ENCODE measurements at places on chromosomes 12 and 14.

DNA sequence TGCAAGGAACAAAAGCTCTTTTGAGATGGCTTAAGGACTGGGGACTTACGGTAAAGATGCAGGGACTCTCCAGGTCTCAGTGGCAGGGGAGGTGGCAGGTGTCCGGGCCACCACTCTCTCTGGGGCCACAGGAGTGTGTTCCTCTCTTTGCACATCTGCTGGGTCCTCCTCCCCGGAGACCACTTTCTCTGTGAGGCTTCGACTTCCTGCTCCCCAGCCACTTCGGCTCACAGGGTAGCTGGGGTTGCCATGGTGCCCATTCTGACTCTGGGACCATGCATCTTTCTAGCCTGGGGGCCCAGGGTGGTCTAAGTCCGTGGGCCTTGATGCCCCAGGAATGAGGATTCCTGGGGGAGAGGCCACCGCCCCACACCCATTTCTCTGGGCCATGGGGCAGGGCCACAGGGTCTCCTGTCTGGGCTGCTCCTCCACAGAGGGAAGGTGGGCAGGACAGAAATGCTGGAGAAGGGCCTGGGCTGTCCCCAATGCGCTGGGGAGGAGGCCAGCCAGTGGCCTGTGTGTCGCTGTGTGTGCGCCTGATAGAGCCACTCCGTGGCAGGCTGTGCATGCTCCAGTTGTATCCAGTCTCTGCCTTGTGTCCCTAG is 38.5 kb downstream of the CCDC92 start:
- no peak for DNase-seq

GRCh38 chr12:119565404-119565803 is 28.2 kb upstream of the TMEM233 start:
- DNase-seq = no peak

DNA sequence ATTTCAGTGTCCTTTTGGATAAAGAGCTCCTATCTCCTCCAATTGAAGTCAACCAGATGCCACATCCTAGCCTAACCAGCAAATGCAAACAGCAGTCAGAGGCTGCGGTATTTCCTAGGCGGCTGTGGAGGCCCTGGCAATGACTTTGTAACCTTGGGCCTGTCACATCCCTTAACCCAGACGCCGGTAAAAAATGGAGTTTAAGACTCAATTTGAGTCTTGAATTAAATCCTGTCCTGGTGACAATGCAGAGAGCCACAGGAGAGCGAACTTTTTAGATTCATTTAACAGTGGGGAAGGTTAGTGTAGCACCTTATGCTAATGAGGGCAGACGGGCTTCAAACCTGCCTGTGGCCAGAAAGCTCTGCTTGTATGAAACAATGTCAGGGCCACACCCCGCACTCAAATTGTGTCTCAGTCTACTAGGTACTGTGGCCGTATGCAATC is 1.3 kb downstream of the C12orf75 start:
- no peak for DNase-seq

GRCh38 chr12:106149096-106149784 is 10.5 kb upstream of the NUAK1 start:
- DNase-seq = no peak

DNA sequence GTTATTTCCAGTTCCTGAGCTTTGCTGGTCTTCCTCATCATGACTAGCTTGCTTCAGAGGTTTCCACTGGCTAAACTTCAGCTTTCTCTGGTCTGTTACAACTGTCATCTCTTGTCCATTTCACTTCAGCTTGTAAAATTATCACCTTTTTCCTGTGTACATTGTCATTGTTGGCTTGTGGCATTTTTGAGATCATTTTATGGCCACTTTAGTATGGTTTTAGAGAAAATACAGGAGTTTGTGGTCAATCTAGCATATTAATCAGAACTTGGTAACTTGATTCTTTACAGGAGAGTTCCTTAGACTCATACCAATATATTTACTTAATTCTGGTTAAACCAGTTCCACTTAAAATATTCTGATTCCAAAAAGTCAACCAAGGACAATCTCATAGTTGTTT is 235.9 kb upstream of the KITLG start:
- DNase-seq = no peak

GRCh38 chr12:58668871-58669270 is 251.4 kb downstream of the LRIG3 start:
- DNase-seq = no peak

DNA sequence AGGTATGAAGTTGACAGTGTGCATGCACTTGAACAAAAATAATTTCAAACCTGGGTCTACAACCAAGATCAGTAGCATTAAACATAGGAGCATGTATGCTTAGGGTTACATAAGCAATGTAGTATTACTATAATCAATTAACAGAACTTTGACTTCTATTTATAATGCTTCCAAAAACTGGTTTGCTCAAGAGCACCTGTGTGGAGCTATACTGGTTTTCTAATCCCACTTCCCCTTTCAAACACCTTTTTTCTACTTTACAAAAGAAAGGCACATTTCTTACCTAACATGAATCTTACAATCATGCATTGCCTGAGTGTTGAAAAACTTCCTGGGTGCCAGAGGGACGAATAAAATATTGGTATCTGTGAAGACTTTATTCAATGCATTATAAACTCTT is 72.7 kb downstream of the EFCAB11 start:
- no peak for DNase-seq

DNA sequence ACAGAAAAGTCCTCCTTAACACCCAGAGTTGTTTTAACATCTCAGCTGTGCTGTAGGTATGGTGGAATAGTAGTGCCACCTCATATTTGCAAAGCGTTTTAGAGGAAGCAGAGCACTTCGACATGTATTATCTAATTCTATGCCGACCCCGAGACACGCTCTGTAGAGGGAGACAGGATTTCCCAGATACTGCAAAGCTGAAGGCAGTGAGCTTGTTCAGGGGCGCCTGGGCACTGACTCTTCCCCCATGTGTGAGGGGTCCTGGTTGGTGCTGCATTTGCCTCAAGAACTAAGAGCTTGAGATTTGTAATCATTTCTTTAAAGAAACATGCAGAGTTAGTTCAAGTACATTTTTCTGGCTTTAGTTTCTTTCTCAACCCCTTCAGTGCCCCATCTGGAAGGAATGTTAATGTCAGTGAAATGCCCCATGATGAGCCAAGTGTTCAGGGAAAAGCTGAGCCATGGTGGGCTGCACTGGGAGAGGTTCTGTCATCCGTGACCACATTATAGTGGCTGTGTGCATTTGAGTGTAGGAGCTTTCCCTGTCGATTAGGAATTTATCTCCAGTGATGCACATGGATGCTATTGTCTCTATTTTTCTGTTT is 66.3 kb downstream of the MBIP start:
- no peak for DNase-seq

DNA sequence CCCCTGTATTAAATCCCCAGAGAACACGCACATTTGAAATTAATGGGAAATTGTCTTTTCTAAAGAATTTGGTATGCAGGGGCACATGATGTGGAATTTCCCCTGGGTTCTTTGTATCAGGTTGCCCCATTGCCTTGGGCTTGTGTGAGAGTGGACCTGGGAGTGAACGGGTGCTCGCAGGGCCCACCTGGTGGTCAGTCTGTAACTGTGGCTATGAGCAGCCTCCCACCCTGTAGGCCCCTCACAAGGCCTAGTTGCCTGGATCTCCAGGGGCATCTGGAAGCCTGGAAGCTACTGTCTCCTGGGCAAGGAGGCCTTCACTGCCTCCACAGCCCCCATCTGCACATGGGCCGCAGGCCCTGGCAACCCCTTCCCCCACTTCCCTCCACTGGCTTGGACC is 96.7 kb downstream of the SLC25A47 start:
- no peak for DNase-seq

DNA sequence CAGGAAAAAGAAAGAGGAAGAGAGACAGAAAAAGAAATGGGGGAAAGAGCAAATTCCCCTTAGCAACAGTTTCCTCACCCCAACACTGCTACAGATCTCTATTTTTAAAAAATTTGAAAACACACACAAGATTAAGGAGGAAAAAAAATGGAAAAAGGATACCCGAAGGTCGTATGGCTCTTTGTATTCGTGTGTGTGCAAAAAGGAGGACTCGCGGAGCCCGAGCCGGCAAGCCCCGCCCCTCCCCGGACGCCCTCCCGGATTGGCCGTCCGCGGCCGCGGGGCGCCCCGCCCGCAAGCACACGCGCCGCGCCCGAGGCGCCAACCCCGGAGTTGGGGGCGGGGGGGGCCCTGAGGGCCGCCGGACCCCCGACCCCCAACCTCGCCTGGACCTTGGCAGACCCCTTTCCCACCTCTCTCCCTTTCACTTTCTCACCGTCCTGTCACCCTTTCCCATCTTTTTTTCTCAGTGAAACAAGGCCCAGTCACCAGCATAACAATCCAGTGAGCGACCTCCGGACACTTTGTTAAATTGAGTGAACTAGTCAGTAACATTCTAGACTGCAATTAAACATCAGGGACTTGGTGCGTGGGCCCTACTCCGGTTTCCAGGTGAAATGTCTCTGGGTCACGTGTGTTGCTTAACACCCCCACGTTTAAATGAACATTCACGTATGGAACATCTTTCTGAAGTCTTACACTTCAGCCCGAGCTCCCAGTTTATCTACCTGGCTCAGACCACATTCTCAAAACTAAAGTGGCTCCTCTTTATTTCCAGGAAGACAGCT is at the start of gene C14orf93:
Gene C14orf93, minus strand, starts transcription at position 205 of the 788 bp plus-strand sequence. CDS start 11,120 bp downstream, outside the sequence.
- peak; percentile 29 for DNase-seq

GRCh38 chr14:74549588-74549987 is 56.0 kb downstream of the ISCA2 start:
- no peak for DNase-seq

GRCh38 chr14:89165189-89166181 is 251.5 kb downstream of the FOXN3 start:
- DNase-seq = no peak

DNA sequence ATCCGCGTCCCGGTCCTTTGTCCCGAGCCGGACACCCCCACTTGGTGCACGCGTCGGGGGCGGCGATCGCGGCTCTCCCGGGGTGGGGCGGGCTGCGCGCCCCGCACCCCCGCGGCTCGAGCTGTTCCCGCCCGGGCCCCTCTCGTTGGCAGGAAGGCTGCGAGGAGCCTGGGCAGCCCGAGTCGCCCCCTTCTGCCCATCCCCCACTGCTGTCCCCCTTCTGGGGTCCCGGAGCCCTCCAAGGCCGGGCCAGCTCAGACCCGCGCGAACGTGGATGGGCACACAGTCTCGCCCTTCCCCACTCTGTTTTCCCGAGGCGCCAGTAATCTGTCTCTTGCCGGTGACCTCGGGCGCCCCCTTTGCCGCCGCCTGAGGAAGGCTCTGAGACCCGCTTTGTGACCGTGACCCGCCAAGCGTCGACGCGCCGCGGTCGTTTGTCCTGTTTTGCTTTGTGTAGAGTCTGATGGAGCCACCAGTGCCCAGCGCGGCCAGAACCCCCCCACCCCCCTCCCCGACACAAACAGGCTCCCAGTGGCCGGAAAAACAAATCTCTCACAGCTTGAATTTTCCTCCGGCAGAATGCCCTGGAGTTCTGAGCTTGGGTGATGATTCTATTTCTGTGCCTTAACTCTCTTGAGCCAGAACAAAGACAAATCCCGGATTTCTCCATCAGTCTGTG is 610 bp downstream of the C14orf132 start:
- DNase-seq = peak; percentile 13

DNA sequence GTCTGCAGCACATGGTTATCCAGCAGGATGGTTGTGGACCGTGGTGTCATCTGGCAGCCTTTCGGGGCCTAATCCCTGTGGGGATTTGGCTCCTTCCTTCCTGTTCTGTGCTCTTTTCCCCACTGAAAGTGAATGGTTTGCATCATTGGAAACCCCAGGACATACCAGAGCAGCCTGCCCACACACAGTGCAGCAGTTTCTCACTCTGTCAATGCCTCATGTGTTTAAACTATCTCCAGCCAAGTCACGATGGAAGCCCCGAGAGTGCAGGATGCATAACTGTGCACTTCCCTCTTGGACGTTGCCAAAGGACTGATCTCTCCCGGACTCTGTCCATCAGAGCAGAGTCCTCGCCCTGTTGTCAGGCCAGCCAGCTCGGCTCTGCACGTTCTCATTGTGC is 29.0 kb upstream of the AMN start:
- no peak for DNase-seq

DNA sequence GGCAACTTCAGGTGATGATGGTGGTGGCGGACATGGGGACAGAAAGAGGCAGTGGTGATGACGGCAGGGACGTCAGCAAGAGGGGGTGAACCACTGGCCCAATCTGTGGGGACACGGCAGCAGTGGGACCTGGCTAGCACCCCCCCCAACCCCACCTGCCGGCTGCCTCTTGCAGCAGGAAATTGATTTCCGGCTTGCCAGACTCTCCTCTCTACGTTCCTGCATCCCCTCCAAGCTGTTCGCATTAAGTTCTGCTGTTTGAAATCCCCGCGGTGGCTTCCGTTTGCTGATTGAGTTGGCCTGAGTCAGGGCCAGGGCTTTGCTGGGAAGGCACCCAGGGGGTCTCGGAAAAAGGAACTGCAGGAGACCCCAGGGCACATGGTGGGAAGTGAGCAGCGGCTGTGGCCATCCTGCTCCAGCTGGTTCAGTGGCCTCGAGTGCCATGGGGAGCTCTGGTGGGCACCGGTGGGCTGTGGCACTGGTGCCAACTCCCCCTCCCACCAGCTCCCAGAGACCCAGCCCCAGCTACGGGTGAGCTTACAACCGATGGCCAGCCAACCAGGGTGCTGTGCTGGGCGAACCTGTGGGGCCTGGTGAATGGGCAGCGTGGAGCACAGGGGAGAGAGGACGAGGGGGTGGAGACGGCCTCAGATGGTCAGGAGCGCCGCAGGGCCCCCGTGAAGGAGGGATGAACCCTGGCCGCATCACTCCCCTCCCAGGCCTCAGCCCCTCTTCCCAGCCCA is 14.6 kb upstream of the NUDT14 start:
- DNase-seq = no peak

GRCh38 chr14:27886256-27886655 is 880.3 kb upstream of the FOXG1 start:
- no peak for DNase-seq

DNA sequence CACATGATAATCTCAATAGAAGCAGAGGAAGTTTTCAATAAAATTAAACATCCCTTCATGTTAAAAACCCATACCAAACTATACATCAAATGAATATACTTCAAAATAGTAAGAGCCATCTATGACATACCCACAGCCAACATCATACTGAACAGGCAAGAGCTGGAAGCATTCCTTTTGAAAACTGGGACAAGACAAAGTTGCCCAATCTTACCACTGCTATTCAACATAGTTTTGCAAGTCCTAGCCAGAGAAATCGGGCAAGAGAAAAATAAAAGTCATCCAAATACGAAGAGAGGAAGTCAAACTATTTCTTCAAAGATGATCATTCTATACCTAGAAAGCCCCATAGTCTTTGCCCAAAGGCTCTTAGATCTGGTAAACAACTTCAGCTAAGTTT is 454.7 kb upstream of the PRICKLE1 start:
- no peak for DNase-seq

- DNase-seq = no peak
Measured at GRCh38 chr12:1575408-1576401, 18.7 kb downstream of the FBXL14 start.

GRCh38 chr14:103230658-103231334 is 103.2 kb upstream of the EIF5 start:
- no peak for DNase-seq

All from SW 1271 (cell line).